ENCODE measurements at places on chromosomes 2 and 18.

DNA sequence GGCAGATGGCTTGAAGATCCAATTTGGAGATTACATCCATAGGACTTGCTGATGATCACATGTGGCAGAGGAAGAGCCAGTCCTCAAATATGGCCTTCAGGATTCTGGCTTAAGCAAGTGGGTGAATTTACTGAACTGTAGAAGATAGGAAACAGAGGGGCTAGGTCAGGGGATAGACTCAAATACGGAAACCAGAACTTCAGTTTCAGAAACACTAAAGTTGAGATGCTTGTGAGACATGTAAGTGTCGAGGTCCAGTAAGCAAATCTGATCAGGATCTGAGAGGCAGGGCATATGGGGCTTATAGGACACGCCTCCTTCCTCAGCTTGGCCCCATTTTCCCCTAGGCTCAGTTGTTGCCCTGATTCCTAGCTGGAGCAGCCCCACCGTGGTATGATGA, 107.7 kb downstream of the LBH start:
- DNase-seq: no peak

DNA sequence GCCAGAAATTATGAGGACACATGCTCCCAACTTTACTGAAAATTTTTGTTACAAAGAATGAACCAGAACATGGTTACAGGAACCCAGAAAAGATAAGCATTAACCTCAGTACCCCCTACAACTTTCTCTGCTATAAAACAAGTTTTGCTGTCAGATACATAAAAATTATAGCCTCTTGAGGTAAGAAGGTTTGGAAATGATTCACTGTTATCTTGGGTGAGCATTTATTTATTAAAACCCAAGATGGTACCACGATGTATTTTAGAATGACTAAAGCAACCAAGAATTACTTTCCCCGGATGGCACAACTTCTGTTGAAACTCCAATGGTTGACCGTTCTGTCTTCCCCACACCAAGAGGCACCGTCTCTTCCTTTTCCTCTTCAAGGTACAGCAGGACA, 72.9 kb downstream of the RBMS1 start:
- DNase-seq: no peak

DNA sequence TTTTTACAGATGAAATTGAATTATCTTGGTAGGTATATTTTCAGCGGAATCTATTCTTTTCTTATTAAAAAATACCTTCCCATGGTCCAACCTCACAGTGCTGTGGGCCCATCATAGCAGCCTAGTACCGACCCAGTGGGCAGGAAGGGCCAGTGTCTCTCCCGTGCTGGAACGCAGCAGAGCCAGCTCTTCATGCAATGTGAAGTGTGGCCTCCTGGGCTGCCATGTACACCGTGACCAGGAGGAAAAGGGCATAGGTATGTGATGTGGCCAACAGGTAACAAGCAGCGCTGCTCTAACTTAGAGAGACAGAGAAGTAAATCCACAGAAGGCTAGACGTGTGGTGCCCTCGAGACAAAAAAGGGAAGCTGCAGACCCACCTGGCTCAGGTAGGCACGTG, 221.1 kb upstream of the SALL3 start:
- no peak for DNase-seq

DNA sequence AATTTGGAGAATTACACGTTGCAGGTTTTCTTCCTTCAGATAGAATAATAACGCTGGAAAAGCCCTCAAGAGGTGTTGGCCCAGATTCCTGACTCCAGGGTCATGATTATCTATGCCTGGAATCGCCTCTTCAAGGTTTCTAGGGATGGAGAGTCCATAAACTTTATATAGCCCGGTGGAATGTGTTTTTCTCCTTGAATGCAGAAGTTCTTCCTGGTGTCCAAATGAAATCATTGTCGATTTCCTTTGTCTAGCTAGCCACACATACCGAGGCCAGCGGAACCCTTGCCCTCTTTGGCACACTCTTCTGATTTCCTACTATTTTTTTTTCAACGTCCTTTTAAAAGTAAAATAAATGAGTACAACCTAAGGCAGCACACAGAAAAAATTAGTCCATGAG, 117.8 kb downstream of the PID1 start:
- DNase-seq: no peak

DNA sequence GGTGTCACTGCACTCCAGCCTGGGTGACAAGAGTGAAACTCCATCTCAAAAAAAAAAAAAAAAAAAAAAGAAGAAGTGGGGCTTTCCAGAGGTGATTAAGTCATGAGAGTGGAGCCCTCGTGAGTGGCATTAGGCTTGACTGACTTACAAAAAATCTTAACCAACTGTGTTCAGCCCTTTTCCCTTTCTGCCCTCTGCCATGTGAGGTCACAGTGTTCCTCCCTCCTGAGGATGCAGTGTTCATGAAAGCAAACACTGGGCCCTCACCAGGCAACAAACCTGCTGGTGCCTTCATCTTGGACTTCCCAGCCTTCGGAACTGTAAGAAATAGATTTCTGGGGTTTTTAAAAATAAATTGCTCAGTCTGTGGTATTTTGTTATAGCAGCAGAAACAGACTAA, 37.0 kb upstream of the METTL21A start:
- DNase-seq: no peak

GRCh38 chr2:136572335-136572734, 193.0 kb upstream of the THSD7B start:
- no peak for DNase-seq

DNA sequence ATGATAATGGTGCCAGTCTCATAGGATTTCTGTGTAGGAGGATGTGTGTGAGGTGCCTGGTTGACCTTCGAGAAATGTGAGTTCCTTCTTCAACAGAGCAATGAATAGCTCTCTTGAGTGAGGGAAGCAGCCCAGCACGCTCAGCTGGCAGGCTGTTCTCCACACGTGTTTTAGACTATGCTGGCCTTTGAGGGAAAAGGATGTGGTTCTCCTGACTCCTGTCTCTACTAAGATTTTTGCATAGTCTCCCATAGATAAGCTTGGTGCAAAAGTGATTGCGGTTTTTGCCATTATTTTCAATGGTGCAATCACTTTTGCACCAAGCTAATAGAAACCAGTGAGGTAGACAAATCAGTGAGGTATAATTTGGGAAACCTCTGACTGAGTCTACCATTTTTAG, 284.1 kb downstream of the SLC4A3 start:
- no peak for DNase-seq

GRCh38 chr2:218547978-218548377, 20.2 kb downstream of the USP37 start:
- DNase-seq: no peak

DNA sequence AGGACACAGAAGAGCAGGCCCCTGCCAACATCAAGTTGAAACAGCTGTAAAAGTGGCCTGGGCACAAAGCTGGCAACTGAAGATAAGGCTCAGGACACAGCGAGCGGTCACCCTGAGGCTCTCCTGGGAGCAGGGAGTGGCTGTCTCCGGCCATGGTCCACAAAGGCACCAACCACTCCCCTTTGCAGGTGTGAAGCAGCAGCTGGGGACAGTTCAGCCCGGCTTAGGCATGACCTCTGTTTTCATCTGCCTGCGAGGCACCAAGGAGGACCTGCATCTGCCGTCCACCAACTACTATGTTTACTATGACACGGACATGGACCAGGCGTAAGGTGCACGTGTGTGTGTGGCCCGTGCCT, 12.9 kb downstream of the TGOLN2 start:
- DNase-seq: no peak

Data from fibroblast of skin of right quadriceps (primary cell).